Stimulated activated CD4-positive, alpha-beta T cell treated with anti-CD3 and anti-CD28 coated beads, Interleukin-4, amount 100 ng/mL, for 48 hours (primary cell): ENCODE measurements at places on chromosomes 6 and 20.

DNA sequence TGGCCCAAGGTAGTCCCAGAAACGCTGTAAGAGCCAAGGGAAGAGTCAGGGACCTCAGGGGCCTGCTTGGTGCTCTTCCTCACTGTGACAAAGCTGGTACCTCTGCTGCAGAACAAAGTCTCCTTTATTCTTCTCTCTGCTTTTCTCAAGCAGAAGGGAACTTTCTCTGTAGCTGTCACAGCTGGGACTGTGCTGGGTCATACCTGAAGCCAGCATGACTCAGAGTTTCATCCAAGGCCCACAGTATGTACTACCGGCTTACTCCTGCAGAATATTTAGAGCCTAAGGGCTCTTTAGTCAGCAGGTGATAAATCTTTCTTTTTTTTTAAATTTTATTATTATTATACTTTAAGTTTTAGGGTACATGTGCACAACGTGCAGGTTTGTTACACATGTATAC, 183.2 kb downstream of the TINAG start:
- DNase-seq = no peak

GRCh38 chr20:59413326-59413865, 113.0 kb downstream of the EDN3 start:
- DNase-seq = no peak

DNA sequence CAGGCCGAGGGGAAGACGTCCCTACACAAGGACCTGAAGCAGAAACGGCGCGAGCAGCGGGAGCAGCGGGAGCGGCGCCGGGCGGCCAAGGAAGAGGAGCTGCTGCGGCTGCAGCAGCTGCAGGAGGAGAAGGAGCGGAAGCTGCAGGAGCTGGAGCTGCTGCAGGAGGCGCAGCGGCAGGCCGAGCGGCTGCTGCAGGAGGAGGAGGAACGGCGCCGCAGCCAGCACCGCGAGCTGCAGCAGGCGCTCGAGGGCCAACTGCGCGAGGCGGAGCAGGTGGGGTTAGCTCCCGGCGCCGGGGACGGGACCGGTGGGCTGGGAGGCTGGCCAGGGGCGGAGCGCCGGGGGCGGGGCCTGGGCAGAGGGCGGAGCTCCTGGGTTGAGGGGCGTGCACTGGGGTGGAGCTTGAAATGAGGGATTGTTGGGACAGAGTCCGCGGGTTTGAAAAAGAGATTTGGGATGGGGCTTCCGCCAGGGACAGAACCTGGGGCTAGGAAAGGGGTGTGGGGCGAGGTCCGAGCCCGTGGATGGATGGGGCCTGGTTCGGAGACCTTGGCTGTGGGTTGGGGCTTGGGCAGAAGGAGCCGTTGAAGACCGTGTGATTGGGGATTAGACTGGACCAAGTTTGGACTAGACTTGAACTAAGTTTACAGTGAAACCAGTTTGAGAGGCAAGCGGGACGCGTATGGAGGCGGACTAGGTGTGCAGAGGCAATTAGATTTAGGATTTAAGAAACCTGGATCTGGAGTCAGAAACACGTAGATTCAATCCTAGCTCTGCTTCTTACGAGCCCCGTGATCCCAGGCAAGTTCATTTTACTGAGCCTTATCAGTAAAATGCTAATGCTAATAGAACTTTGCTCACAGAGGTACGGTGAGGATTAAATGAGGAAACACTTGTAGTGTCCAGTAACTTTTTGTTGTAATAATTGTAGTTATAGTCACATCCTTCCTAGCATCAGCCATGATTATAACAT, 20.9 kb downstream of the DEF6 start:
- DNase-seq = no peak

GRCh38 chr20:15209537-15209936, 872.1 kb upstream of the FLRT3 start:
- DNase-seq = no peak

- DNase-seq = no peak
Measured at GRCh38 chr6:145091586-145092142, 643.7 kb downstream of the EPM2A start.

DNA sequence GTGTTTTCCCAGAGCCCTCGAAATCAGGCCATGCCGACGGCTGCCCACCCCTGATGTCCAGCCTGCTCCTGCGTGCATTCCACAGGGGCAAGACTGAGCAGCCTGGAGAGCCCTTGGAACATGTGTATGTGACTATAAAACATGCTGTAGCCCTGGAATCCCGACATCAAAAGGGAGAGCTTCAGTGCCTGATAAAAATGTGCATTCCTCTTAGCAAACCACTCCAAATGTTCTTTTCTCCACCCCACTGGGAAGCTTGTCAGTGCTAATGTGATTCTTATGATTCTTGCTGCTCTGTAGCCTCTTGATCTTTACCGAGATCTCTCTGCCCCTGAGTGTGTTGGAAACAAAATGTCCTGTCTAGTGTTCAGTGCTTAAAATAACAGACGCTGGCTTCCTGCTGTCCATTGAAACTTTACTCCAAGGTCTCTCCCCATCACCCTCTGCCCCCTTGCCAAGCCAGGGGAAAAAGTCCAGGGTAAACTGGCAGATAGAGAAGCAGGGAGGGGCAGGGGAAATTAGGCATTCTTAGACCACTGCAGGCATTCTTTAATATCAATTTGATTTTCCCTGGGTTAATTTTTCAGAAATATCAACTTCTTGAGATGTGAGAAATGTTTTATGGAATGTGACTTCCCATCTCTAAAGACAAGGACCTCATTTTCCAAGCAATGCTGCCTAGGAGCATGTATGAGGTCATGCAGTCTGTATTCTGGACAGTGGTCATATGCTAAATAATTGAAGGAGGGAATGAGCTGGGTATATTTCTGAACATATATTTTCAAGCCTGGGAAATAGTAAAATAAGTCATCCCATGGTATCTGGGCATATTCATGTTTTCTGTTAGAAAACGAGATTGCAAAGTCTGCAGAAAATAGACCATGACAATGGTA, 73.8 kb upstream of the ISM1 start:
- no peak for DNase-seq

DNA sequence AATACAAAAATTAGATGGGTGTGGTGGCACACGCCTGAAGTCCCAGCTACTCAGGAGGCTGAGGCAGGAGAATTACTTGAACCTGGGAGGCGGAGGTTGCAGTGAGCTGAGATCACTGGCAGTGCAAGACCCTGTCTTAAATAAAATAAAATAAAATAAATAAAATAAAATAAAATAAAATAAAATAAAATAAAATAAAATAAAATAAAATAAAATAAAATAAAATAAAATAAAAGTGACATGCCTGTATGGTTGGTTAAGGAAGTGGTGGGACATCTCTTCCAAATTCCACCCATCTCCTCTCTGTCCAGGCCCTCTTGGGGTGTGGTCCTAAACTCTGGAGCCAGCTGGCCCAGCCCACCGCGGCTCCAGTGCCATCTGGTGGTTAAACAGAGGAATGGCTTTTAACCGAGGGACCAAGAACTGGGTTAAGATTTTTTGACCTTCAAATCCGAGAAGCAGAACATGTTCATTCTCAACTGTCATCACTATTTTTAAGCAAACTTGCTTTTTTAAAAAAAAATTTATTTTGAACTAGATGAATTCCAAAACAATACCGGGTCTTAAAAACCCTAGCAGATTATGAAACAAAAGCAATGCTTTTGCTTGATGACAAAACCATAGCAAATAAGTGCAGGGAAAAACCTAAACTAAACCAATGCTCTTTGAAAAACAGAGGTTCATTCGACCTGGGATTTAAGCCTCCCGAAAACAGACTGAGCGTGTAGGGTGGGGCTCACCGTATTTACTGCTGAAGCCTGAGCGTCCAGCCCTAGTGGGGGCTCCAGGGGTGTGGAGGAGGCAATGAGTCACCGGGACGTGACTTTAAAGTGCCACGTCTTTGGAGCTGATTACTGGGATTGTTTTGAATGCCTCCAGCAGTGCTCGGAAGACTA, 68.8 kb downstream of the CDC5L start:
- peak; percentile 28 for DNase-seq

- DNase-seq = no peak
Measured at GRCh38 chr6:52012582-52012981, 74.8 kb downstream of the PKHD1 start.

GRCh38 chr6:148967011-148967520, 220.2 kb downstream of the UST start:
- no peak for DNase-seq

GRCh38 chr20:46154305-46154704, 36.2 kb downstream of the CD40 start:
- DNase-seq = no peak

DNA sequence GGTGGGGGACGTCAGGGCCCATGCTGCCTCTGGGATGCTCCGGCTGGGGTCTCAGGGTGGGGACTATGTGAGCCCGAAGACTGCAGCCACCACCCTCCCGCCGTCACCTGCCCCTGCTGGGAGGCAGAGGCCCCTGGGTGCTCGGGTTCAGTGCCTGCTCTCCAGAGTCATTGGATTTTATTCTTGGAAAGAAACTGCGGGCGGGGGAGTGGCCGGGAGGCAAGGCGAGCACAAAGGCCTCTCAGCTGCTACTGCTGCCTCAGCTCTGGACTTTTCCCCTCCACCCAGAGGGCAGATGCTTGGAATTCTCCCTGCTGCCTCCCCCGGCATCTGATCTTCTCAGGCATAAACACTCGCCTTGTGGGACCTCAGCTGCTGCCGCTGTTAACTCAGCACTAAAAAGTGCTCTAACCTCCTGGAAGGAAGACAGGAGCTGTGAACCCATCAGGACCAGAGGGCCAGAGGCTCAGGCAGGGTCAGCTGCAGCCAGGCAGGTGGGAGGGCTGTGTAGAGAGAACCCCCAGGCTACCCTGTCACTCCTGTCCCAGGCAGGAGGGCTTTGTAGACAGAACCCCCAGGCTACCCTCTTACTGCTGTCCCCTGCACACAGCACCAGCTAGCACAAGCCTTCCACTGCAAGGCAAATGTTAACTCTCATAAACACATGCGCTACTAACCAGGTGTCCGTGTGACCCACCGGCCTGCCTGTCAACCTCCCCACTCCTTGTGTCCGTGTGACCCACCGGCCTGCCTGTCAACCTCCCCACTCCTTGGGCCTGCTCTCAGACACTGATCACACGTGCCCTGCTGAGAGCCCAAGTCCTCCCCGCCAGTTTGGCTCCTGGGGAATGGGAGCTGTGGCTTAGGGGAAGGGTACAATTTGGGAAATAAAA, 9.4 kb upstream of the FRMD1 start:
- no peak for DNase-seq

GRCh38 chr20:48224533-48225050, 439.3 kb upstream of the SULF2 start:
- DNase-seq = no peak

DNA sequence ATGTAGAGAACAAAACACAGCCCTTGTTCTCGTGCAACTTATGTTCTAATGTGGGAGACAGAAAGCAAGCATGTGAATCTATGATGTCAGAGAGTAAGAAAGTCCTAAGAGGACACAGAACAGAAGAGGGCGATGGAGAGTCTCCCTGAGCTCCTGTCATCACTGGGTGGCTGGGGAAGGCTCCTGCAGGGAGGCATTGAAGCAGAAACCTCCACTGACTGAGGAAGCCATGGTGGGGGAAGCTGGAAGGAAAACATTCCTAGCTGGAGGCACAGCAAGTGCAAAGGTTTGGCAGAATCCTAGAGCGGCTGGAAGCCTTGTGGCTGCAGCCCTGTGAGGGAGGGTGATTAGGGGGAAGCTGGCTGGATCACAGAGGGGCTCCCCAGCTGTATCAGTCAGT, 248.0 kb downstream of the CDH26 start:
- no peak for DNase-seq

- no peak for DNase-seq
Measured at GRCh38 chr20:10648651-10649050, 25.1 kb downstream of the JAG1 start.

- DNase-seq = no peak
Measured at GRCh38 chr6:168072730-168073129, 6.3 kb downstream of the FRMD1 start.

DNA sequence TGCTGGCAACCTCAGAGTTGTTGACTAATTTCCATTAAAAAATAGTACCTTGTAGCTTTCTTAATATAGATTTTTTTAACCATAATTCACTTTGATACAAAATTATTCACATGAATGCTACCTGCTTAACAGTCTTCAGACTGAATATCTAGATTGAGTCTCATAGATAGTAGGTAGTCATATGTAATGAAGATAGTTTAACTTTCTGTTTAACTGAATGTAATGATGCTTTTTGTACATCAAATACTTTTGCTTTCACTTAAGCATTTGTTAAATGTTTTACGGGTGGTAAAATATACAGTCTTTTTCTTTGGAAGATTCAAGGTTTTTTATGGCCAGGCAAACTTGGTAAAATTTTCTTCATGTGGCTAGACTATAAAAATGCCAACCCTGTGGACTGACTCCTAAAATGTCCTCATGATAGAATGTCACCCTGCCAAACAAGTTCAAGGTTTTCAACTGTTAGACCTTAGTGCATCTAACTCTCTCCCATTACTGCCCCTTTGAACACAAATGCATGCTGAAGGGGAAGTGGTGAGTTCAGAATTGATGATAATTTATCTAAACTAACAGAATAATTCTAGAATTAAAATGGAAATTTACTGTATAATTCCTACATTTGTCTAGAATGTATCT, 16.4 kb downstream of the TBPL1 start:
- DNase-seq = no peak

- DNase-seq = no peak
Measured at GRCh38 chr6:137136065-137136464, 37.4 kb downstream of the IL22RA2 start.
